ENCODE measurements at places on chromosomes 1 and 21. TPM values are rescaled to one million over a fixed set of nuclear protein-coding genes. Genes with fewer than 3 reads are reported as not detected.

- H3K4me1 ChIP-seq = peaks cover 20% of the 10 kb centered on the region
- H3K4me3 ChIP-seq = no peak overlapping the region
- no peak for DNase-seq
- H3K27me3 ChIP-seq = peaks cover 38% of the 10 kb centered on the region
- H3K27ac ChIP-seq = no peak overlapping the region
Observed at GRCh38 chr1:18668046-18668445, 37.4 kb downstream of the PAX7 start.

DNA sequence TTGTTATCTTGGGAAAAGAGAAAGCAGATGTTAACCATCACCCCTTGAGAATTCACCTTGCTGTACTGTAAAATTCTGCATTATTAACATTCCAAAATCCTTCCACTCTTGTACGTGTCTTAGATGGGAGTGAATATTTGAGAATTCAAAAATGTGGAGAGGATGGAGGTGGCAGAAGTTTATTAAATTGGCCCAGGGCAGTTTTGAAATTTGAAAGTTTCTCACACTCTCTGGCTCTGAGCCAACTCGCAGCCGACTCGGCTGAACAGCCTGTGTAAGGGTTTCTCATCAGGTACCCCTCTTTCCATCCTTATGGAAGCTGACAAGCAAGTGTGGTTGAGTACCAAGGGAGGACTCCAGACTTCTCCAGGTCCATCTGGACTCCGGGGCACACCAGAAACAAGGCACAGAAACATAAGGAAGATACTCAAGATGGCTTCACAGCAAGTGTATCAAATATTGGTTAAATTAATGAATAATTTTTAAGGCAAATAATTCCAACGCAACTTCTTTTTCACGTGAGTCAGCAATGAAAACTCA lies 45.1 kb downstream of the RRAGC start:
- no peak overlapping the region for H3K27ac ChIP-seq
- DNase-seq = no peak
- H3K36me3 ChIP-seq = peaks cover 3% of the 10 kb centered on the region
- peaks cover 26% of the 10 kb centered on the region for H3K27me3 ChIP-seq

Gene UBE2G2
- 117 TPM for total RNA-seq

Gene NEGR1
- 2.9 TPM for total RNA-seq

GRCh38 chr1:58003988-58004387 lies 542.5 kb downstream of the OMA1 start:
- H3K27ac ChIP-seq = peak overlapping the region; percentile 78
- no peak overlapping the region for H3K4me3 ChIP-seq
- peaks cover 20% of the 10 kb centered on the region for H3K27me3 ChIP-seq
- DNase-seq = no peak

GRCh38 chr1:223014142-223014873 lies 128.7 kb downstream of the TLR5 start:
- peaks cover 54% of the 10 kb centered on the region for H3K36me3 ChIP-seq
- H3K4me1 ChIP-seq = peaks cover 61% of the 10 kb centered on the region
- H3K4me3 ChIP-seq = no peak overlapping the region
- no peak for DNase-seq
